Right renal pelvis (tissue), 4 donors: ENCODE measurements at places on chromosomes 6 and 20. TPM values are rescaled to one million over a fixed set of nuclear protein-coding genes. Genes with fewer than 3 reads are reported as not detected.

- no peak for DNase-seq
These were observed 101.3 kb downstream of the RTN4IP1 start for GRCh38 chr6:106527979-106528378.

DNA sequence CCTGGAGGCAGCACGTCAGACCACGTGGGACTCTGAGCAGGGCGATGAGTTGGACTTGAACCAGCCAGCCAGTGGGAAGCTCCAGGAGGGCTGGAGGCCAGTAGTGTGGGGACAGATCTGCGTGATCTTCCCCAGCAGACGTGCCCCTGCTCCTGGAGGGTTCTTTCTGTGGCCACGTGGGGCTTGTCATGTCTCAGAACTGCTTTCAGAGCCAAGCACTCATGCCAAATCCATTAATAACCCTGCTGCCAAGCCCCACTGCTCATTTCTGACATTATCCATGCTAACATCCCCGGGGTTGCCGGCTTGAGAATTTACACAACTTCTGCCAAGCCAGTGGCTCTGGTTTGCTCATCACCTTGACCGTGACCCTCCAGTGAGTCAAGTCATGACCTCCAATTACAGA lies 38.3 kb downstream of the SIRPA start:
- DNase-seq, result no peak

DNA sequence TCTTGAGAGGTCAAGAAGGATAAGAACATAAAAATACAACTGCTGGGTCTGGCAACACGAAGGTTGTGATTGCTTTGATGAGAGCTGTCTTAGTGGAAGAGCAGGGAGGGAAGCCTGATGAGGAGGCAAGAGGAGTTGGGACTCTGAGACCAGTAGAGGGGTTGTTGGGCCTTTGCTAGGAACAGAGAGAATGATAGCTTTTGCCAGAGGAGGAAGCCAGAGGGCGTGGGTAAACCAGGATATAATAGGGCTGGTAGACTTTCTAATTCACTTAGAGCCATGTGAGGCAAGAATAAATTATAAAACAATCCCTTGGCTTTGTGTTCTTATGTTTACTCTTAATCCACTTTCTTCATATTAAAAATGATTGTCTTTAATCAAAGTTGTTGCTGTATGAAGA lies 78.6 kb downstream of the RCAN2 start:
- DNase-seq, result no peak

- no peak for DNase-seq
These were observed 83.1 kb downstream of the MYLK4 start for GRCh38 chr6:2667617-2668016.

Gene WFDC10B
- not detected for polyA plus RNA-seq

- no peak for DNase-seq
These were observed 65.0 kb upstream of the EEF1A1 start for GRCh38 chr6:73585566-73586415.

GRCh38 chr6:24920136-24920535 lies 15.6 kb downstream of the RIPOR2 start:
- DNase-seq, result no peak

GRCh38 chr6:50591135-50591534 lies 122.2 kb upstream of the TFAP2D start:
- no peak for DNase-seq

Gene OXT
- not detected for polyA plus RNA-seq

- no peak for DNase-seq
These were observed 899.4 kb upstream of the FLRT3 start for GRCh38 chr20:15236812-15237211.

Gene LTB
- 1.1 TPM for polyA plus RNA-seq

DNA sequence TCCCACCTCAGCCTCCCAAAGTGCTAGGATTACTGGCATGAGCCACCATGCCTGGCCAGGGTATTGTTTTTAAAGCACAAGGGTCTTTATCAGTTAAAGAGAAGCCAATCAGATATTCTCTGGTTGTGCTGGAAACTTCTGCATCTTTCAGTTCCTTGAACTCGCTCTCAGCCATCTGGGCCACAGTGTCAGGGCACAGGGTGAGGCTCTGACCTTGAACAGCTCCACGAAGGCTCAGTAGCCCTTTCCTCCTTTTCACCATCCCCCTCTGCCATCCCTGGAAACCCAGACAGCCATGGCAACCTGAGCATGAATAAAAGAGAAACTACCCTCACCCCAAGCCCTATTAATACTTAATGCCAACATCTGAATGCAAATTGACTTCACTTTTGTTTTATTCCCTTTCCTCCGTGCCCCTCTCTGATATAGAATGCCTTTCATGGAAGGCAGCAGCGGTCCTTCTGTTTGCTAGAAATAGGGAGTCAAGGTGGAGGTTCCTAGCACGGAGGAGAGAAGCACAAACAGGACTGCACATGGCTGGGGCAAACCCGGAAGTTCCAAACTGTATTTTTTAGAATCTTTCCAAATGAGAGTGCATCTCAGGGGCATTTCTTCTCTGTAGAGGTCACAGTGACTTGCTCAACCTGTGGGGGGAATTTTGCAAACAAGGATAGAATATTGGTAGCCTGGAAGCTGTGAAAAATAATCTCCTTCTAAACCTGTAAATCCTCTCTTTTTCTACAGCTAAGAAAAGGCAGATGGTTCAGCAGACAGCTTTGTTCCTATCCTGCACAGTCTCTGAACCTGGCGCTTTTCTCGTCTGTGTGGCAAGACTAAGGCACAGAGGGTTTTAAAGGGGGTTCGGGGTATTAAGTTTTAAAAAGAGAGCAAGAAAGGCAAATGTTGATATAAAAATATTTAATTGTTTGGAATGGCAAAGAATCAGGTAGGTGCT lies 176.4 kb upstream of the RREB1 start:
- no peak for DNase-seq

GRCh38 chr6:10431423-10432164 lies 16.7 kb upstream of the TFAP2A start:
- no peak for DNase-seq

Gene SMOC2
- 35.5 TPM for polyA plus RNA-seq

DNA sequence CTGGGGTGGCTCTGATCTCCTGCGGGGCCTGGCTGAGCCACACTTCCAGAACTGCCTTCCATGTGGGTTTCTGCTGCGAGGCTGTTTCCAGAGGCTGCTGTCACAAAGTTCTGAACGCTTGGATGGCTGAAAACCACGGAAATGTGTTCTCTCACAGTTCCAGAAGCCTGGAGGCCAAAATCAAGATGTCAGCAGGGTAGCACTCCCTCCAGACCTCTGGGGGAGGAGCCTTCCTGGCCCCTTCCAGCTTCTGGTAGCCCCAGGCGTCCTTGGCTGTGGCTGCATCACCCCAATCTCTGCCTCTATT lies 23.7 kb upstream of the BMP7 start:
- DNase-seq, result no peak

GRCh38 chr6:155213611-155214372 lies 50.0 kb upstream of the CLDN20 start:
- no peak for DNase-seq

DNA sequence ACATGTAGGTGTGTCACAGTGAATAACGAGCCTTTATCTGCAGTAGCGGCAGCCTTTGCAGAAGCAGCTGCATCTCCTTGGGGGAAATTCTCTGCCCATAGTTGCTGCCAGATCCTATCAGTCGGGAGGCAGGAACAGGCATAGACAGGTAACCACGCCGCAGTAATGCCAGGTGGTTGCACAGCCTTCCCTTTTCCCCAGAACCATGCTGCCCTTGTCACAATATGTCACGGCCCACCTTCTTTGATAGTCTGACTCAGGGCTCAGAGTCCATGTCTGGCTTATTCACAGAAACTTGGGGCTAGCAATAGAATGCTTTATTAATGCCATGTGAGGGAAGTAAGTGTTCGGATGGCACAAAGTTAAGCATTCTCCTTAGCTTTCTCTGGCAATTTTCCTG lies 76.6 kb downstream of the F13A1 start:
- no peak for DNase-seq

GRCh38 chr6:136646377-136646776 lies 96.2 kb upstream of the MAP7 start:
- no peak for DNase-seq

Gene CARMIL1
- polyA plus RNA-seq, result 123 TPM

DNA sequence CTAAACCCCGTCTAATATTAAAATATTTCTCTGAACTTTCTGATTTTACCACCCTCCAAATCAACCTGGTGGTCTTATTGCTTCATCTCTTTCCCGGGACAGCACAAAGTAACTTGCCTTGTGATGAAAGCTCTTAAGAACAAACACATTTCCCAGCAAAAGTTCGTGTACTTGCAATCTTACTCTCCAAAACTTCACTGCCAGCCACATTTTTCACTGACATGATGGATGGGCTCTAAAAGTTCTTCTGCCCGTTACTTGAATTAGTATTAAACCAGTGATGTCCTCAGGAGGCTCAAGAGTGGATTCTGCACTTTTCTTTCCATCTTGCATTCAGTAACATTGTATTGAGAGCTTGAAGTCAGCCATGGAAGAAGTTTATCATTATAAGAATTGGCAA lies 731.6 kb upstream of the GJE1 start:
- DNase-seq, result no peak

DNA sequence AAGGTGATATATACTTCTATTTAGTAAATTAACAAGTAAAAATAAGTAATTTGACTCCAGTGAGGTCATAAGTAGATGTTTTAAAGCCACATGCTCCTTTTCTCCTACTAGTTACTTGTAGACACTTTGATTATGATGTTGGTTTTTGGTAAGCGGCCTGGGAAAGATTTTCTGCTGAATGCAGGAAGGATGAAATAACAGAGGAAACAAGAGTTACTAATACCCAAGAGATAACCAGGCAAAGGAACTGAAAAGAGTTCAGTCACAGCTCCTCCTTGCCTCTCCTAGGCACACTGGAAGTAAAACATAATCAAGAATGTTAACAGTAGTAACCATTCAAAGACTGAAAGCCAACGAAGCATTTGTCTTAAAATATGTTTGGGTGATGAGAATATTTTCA lies 203.3 kb downstream of the RNGTT start:
- no peak for DNase-seq

DNA sequence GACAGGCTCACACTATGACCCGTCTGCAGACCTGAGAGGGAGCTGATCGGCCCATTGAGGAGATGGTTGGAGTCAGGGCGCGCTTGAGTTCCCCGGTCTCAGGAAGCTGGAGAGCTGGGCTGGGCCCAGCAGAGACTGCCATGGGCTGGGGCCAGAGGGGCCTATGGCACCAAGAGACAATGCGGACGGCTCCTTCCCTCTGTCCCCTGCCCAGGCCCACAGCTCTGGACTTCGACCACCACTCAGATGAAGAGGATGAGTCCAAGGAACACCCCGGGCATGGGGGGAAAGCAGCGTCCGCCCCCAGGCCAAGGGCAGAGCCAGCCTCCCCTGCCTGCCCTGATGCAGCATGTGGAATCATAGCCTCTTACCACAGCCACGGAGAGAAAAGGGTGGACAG lies 40.2 kb upstream of the PHACTR3 start:
- no peak for DNase-seq

DNA sequence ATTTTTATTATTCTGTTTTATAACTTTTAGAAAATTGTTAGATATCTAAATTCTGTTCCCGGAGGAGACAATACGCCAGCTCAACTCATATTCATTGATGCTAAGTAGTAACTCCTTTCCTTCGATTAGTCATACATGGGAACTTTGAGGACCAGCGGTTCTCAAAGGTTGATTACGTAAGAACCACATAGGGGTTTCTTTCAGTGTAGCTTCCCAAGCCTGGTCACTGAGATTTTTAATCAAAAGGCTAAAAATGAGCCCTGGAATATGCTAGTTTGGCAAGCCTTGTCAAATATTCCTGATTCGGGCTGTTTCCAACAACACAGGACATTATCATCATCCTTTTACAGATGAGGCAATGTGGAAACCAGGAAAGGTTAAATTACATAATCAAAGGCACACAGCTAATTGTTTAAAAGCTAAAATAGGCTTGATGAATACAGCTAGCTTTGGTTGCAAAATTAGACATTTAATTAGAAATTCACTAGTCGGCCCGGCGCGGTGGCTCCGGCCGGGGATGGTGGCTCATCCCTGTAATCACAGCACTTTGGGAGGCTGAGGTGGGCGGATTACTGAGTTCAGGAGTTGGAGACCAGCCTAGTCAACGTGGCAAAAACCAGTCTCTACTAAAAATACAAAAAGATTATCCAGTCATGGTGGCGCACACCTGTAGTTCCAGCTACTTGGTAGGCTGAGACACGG lies 14.6 kb upstream of the MEI4 start:
- DNase-seq, result no peak

Gene C6orf58
- 1.2 TPM for polyA plus RNA-seq

Gene SCGN
- polyA plus RNA-seq, result 0.19 TPM

DNA sequence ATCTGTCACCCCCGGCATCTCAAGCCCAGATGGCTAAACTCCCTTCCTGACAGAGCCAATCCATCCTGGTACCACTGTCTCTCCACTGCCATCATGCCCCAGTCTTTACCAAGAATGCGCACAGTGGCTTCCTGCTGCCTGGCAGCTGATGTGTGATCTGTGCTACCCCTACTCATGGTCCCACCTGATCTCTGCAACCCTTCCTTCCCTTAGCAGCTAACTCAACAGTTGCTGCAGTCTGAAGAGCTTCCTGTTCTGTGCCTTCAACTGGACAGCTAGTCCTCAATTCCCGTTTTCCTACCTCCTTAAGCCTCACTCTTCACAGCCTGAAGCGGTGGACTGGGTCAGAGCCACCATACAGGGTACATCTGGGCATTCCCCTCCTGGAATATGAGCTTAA lies 7.6 kb upstream of the FAM83C start:
- DNase-seq, result no peak

Gene ZNF165
- 4.3 TPM for polyA plus RNA-seq

Gene GPX5
- not detected for polyA plus RNA-seq

DNA sequence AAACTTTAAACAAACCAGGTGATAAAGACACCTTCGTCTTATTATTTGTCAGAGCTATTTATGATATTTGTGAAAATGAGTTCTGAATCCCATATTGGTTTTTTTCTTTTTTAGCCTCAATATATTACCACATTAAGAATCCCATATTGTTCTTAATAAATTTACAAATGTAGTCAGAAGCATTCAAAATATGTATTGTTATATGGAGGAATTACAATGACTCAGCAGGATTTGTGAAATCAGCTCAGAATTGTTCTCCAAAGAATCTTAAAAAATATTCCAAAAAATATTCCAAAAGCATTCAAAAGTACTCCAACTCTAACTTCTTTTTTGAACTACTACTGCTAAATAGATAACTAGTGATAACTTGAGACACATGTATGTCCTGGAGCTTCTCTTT lies 6.5 kb upstream of the ZNF343 start:
- DNase-seq, result no peak

Gene GABBR1
- polyA plus RNA-seq, result 61.0 TPM

Gene UBD
- 1.8 TPM for polyA plus RNA-seq

- DNase-seq, result no peak
These were observed 562.5 kb upstream of the MAP3K7 start for GRCh38 chr6:91149246-91149955.

Gene TRDN
- polyA plus RNA-seq, result 3.2 TPM

DNA sequence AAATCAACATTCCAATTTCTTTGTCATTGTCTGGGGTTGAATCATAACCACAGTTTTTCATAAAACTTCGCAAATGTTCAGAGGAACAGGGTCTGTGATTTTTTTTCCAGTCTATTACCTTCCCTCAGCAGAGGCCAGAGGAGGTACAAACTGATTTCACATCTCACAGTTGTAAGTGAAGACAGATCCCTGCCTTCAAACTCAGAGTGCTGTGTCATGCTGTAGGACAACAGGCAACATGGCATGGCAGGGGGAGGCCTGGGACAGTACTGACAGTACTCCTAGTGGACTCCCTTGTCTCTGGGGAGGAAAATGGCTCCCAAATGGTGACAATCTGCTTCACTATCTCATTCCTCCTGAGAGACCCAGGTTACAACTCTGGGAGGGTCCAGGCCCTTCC lies 308.6 kb downstream of the CDC5L start:
- no peak for DNase-seq

GRCh38 chr6:15922510-15923250 lies 206.2 kb upstream of the MYLIP start:
- DNase-seq, result no peak
